ENCODE measurements at places on chromosomes 4 and X.
A peak's percentile ranks its signal among the peaks of the same experiment; 100 is the strongest.

- DNase-seq = no peak
Observed at GRCh38 chrX:39716401-39716800, 381.4 kb downstream of the BCOR start.

DNA sequence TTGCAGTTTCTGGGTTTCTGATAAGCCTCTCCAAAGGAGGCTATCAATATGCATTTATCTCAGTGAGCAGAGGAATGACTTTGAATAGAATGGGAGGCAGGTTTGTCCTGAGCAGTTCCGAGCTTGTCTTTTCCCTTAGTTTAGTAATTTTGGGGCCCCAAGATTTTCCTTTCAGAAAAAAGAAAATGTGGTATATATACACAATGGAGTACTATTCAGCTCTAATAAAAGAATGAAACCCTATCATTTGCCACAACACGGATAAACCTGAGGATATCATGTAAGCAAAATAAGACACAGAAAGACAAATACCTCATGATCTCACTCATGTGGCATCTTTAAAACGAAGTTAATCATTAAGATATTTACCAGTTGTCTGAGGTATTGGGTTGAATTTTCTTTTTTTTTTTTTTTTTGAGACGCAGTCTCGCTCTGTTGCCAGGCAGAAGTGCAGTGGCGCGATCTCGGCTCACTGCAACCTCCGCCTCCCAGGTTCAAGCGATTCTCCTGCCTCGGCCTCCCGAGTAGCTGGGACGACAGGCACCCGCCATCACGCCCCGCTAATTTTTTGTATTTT is 540 bp downstream of the ZNF721 start:
- DNase-seq = no peak

DNA sequence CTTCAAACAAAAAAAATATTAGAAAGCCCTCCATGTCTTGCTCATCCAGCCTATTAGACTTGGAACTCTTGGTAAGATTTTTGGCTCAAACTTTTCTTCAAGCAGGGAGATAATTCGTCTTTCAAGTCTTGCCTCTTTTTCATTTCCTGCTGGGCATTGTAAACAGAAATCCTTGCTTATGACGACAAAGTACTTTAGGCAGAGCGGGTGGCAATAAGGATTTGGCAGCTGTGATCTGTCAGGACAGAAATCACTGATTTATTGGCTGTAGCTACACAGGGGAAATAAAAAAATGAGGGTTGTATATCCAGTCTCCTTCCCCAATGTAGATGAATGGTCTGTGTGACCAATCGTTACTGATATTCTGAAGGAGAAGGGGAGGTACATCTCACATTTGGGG is 121.6 kb downstream of the SLC4A4 start:
- DNase-seq = no peak

GRCh38 chr4:13640149-13640940 is 12.8 kb upstream of the BOD1L1 start:
- no peak for DNase-seq

DNA sequence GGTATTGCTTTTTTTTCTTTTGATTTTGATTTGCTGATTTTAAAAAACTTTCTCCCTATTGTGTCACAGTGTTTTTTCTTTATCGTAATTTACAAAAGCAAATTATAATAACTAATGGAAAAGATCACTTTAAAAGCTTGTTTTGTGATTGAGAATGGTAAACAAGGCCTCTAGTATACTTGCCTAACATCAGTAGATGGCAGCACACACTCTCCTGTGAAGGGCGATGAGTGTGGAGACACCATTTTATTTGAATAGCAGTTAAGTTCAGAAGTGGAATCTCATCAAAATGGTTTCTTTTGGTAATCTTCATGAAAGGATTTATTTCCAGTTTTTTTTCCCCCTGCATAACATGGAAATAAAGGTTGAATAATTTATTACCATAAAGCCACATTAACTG is 72.3 kb downstream of the PAK3 start:
- DNase-seq = peak; percentile 19

GRCh38 chr4:182207830-182208396 is 35.3 kb upstream of the TENM3 start:
- peak; percentile 33 for DNase-seq

GRCh38 chr4:183220236-183220635 is 99.8 kb downstream of the CLDN22 start:
- DNase-seq = no peak

DNA sequence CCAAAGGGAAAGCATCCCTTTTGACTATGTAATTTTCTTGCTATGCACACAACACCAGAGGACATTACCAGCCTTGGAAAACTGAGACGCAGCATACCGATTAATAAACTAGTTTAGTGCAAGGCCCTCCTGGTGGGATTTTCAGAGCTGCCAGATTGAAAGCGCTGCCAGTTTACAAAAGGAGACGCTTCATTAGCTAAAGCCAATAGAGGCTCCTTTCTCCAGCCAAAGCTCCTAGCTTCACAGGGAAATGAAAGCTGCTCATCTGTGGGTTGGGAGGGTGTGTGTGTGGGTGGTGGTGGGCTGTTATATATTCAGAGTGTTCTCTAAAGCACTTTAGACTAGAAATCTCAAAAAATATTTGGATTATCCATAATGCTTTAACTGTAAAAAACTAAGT is 32.4 kb downstream of the SPANXN4 start:
- DNase-seq = no peak

- no peak for DNase-seq
Observed at GRCh38 chr4:123068081-123068480, 145.7 kb upstream of the NUDT6 start.

DNA sequence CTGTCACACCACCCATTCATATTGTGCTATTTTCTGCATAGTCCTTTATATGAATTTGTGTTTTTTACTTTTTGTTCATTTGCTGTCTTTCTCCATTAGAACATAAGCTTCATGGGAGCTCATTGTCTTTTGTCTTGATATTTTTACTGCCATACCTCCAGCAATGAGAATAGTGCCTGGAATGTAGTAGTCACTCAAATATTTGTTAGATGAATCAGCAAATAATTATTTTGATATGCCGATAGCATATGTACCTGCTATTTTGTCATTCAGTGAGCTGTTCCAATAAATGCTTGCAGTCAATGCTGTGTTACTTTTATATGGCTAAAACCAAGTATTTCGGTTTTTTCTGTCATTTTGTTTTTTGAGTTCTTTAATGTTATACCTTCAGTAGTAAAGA is 43.5 kb upstream of the SLC25A31 start:
- DNase-seq = no peak

- DNase-seq = no peak
Observed at GRCh38 chr4:188707036-188707435, 567.8 kb downstream of the TRIML1 start.

DNA sequence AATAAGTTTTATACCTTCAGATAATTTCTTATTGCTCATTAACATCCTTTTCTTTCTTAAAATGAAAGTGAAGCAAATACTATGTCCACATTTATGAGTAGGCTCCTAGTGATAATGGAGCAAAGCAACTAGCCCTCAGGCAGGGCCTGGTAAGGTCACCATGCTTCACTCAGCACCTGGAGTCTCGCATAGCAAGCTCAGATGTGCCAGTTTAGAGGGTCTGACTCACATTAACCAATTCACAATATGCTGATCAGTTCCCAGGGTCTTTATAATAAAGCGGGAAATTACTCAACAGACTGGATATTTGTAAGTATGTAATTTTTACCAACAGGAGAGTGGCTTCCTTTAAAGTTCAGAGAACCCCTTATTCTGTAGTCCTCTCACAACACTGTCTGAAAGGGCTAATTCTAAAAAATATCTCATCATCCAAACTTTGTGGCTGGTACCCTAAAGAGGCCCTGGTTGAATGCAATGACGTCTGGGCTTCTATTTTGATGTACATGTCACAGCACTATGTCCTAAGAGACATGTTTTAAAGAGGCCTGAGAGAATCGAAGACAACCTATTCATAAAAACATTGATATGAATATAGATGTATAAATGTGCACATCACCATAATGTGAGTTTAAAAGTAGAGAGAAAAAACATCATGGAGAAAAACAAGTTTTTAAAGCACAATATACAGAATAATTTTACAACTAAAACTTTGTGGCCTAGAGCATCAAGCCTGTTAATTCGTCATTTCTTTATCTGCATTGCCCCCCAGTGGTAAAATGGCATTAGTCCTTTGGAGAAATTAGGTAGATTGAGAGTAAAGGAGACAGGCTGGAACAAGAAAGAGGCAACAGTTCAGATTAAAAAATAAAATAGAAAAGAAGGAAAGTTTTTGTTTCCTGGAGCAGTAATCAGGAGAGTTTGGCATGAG is 44.3 kb downstream of the IL21 start:
- DNase-seq = peak; percentile 76

GRCh38 chr4:6068986-6069385 is 50.8 kb upstream of the C4orf50 start:
- no peak for DNase-seq

DNA sequence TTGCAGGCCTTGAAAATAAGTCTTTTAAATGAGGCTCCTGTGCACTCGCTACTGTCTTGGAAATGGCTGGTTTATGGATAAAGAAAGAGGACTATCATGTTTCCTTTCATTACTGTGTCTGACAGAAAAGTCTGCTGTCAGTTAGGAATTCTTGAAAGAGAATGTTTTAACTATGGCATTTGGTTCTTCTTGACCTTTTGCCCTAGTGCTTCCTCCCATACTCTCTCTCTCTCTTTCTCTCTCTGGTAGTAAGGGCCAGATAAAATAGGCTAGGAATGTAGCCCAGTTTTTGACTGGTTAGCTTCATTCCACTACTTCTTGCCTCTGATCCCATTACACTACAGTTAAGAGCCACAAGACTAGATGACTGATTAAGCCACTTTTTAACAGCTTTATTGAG is 29.8 kb downstream of the YY2 start:
- DNase-seq = no peak

- DNase-seq = no peak
Observed at GRCh38 chr4:75015627-75016026, 82.7 kb downstream of the PARM1 start.

DNA sequence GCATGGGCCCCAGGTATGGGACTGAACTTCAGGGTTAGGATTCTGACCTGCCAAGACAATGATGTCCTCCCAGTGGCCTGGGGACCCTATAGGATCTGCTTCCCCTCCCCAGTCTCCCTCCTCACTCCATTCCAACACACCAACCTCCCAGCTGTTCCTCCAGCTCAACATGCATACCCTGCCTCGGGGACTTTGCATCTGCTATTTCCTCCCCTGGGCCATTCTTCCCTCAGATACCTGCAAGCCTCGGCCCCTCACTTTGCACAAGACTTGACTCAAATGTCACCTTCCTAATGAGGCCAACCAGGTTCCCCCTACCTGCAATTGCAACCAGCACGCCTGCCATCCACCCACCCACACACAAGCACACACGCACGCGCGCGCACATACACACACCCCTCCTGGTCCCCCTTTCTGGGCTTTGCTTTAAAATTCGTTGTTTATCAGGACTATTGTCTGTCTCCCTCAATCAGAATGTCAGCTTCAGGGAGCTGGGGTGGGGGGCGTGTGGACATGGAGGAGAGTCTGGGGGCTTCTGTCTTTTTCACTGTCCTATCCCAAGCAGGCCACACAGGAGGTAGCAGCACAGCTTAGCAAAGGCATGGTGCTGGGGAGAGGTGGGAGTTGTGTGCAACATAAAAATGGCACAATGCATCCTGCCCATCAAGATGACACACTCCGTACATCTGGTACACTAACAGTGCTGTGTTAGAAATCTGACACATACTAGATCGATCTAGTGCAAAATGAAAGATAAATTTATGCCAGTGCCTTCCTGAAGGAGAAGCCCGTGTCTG is 20.6 kb upstream of the PPP2R2C start:
- no peak for DNase-seq

DNA sequence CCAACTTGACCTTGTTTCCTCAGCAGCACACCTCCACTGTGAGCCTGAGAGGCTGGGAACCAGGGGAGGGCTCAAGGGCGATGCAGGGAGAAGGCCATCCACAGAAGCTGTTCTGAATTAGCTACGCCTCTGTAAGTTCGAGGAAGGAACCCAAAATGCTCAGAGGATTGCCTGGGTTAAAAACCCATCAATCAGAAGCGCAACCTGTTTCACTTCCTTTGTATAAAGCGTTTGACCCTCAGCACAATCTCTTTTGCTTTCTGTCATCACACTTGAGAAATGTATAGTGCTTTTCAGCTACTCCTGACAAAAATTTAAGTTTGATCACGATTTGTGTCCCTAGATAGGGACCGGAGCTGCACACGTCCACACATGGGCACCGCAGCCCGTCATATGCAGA is 48.0 kb upstream of the MAP3K15 start:
- DNase-seq = peak; percentile 23

DNA sequence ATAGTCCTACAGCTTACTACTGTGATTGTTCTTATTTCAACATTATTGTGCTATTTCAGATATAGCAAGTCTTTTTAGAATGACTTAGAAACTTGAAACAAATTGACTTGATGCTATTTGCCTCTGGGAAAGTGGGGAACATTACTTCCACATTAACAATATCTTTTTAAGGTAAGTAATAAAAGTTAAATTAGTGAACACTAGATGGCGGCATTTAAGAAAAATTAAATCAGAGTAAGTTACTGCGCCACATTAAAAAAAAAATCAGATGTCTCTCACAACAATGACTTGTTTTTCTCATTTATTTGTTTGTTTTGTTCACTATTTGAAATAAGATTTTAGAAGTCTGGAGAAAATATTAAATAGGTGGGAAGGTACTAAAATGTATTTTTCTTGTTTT is 1026.9 kb upstream of the SLIT2 start:
- no peak for DNase-seq

GRCh38 chrX:131441033-131441432 is 102.8 kb upstream of the OR13H1 start:
- no peak for DNase-seq

GRCh38 chr4:3047464-3048286 is 26.7 kb downstream of the HTT-AS start:
- DNase-seq = peak; percentile 81

DNA sequence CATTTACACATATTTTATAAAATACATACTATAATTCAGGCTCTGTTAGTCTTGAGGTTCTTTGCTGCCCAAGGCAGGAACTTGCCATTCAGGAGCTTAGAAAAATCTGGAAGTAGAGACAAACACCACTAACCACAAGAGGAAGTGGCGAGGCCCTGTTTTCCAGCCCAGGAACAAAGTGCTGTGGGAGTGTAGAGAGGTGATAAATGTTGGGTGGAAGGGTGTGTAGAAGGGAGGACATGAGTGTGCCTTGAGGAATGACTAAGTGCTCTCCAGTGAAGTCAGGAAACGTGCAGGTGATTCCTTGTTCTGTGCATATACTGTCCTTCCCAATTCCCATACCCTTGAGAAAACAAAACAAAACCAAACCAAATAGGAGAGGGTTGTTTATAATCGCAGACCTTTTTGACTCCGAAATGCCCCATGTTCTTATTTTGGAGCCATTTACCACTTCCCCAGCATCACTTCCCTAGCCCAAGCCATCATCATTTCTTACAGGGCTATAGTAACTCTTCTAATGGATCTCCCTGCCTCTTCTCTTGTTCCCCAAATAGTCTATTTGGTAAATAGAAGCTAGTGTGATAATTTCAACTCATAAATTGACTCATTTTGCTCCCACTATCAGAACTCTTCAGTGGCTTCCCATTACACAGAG is 83.2 kb downstream of the GPAT3 start:
- DNase-seq = no peak

- DNase-seq = no peak
Observed at GRCh38 chr4:7546809-7547367, 112.2 kb upstream of the PSAPL1 start.
